ENCODE measurements at places on chromosomes 6 and 20.

- no peak for DNase-seq
Measured at GRCh38 chr6:74578339-74578738, 627.5 kb downstream of the COL12A1 start.

DNA sequence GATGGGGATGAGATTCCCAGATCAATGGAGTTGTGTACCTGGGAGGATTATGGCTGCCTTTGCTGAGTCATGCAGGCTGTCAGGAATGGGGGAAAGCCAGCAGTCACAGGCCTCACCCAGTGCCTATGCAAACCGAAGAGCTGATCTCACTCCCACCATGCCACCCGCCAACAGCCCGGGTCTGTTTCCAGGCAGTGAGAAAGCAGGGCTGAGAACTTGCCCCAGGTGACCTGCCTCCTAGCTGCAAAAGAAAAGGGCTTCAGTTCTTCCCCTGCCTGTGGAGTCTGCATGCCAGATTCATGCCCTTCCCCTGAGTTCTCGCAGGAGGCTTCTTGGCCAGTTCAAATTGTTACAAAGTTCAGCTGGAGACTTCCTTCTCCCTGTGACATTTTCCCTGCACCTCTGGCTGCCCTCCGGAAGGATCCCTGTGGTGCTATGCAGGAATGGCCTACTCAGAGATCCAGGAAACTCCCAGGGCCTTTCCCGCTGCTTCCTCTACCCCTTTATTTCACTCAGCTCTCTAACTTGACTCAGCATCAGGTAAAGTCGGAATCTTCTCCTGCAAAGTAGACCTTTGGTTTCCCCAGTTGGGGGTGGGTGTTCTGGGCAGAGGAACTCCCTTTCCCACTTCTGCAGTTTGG lies 71.5 kb upstream of the B3GAT2 start:
- DNase-seq: peak; percentile 30

DNA sequence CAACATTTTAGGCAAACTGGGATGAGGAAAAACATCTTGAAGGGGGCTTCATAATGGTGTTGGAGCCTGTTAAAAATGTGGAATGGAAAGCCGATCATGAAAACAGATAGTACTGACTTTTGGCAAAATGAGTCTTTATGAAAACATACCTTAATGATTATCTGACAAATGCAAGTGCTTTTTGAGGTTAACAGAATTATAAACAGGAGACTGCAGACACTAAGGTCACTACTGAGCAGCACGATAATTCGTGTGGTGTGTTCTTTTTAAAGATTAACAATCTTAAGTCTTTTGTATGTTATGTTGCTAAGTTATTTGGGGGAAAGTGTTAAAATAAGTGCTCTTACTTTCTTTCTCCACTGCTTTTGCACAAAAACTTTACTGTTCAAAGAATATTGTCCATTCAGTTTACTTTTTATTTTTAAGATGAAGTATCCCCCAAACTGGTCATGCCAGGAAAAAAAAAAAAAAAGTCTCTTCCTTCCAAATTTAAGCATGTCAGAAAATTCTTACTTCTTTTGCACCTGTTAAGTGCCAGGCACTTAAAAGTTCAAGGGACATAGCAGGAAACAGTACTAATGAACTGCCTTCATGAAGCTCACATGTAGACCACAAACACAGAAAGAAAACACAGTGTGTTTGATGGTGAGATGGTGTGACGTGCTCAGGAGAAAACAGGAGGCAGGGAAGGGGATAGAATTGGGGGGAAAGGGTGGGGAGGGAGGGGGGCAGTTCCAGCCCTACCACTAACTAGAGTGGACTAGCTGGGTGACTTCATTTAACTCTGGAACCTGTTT lies 73.2 kb downstream of the CDYL start:
- DNase-seq: no peak

DNA sequence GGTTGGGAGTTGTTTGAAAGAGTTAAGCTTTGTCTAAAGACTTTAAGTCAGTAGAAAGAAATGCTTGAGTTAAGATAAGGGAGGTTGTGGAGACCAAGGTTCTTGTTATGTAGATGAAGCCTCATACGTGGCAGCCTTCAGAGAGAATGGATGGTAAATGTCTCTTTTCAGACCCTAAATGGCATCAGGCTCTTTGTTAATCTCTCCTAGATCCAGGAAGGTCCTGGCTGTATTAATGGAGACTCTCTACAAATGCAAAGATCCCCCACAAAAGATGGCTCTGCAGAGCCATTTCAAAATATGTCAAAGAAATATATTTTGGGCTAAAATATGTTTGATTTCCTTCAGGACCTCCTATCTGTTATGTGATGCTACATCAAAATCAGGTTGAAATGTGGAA lies 161.6 kb downstream of the ADAT2 start:
- no peak for DNase-seq

DNA sequence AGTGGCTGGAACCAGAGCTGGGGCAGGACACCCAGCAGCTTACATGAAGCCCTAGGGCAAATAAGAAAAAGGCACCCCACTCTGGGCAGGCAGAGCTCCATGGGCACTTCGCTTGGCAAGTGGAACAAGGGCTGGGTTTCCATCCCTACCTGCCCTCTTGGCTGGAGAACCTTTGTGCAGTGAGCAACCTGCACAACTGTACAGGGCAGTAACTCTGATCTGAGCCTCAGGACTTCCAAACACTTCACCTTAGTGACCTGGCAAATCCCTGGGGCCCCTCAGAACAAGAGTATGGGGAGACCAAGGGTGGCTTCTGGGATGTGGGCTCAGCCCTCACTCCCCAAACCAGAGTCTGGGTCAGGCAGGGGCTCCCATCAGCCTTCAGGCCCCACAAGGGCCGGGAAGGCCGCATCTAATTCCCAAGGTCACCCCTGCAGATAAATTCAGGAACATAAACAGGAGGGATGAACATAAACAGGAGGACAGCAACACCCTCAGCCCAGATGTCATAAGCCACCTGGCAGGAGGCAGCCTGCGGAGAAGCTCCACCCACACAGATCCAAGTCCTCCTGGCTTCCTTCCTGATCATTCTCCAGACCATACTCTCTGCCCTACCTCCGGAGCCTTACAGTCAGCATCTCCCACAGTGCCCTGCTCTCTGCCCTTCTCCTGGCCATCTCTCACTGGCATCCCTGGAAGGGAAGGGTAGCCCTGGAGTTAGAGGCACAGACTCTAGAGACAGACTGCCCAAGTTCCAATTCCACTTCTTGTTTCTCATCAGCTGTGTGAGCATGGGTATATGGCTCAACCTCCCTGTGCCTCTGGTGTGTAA lies 37.5 kb downstream of the HNF4A start:
- DNase-seq: no peak

DNA sequence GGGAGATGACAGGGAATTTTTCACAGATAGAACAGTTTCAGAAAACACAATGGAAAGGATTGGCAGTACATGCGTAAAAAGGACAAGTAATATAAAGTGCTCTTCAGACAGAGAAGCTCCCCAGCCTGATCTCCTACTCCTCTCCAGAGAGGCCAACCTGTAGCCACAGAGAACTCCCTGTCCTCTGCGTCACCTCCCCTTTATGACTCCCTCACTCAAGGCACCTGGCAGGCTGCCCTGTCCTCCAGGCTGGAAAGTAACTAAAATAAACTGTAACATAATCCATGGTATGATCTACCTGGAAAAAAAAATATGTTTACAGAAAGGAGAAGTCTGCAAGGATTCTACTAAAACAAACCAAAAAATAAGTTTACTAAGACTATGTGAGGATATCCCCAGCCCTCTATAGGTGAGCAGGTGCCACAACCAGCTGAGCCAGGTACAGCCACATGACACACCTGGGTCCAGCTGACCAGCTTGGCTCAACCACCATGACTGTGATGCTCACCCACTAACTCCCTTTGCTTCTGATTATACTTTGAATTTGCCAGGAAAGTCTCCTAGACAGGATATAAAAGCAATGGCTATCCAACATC lies 29.2 kb downstream of the MBOAT1 start:
- no peak for DNase-seq

- DNase-seq: no peak
Measured at GRCh38 chr6:163728442-163729126, 314.1 kb downstream of the QKI start.

DNA sequence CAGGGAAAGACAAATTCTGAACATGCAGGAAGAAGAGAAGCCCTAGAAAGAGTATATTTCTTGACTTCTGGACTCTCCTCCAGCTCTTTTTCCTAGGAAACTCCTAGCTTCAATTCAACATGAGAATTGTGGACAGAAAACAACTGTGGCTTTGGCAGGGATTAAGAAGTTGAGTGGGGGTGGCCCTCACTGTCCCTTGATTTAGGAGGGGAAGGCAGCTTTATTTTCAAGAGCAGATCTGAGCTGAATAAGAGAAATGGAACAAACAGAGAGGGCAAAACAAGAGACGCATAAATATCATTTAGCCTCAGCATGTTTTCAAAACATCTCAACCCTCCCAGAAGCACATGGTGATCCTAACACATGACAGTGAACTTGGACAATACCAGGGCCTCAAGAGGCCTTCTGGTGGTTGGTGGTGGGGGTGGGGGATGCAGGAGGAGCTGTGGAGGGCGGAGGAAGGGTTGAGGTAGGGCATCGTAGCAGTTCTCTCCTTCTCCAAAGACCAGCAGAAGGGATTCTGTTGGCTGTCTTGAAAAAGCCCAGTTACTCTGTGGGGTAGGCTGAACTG lies 21.1 kb upstream of the TAGAP start:
- no peak for DNase-seq

GRCh38 chr6:75499640-75500039 lies 6.0 kb upstream of the FILIP1 start:
- DNase-seq: no peak

DNA sequence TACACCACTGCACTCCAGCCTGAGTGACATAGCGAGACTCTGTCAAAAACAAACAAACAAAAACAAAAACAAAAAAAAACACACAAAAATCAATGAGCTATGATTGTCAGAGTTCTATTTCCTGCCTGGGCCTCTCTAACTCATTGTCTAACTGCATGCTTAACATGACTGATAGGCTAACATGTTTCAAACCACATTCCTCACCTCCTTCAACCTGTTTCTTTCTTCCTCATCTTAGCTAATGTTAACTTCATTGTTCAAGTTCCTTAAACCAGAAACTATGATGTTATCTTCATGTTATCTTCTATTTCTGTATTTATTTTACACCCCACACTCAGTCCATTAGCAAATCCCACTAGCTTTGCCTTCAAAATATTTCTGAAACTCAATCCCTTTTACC lies 41.5 kb downstream of the BEND6 start:
- DNase-seq: no peak

DNA sequence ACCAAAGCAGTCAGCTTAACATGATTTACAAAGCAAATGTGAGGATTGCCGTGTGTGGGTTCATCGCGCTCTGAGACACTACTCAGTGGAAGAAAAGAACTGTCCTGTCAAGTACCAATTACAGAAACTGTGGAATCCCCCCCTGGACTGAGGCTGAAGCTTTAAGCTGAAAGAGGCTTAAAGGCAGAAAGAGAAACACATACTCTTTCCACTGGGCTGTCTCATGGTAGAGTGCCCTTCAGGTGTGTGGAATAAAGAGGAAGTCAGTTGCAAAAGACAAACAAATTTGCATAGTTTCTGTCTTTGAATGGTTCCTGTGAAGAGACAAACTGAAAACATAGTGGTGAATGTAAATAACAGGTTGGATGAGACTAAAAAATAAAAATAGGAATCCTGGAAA lies 560.4 kb upstream of the SYNCRIP start:
- no peak for DNase-seq

- DNase-seq: no peak
Measured at GRCh38 chr20:25084626-25085187, 2.8 kb upstream of the VSX1 start.

DNA sequence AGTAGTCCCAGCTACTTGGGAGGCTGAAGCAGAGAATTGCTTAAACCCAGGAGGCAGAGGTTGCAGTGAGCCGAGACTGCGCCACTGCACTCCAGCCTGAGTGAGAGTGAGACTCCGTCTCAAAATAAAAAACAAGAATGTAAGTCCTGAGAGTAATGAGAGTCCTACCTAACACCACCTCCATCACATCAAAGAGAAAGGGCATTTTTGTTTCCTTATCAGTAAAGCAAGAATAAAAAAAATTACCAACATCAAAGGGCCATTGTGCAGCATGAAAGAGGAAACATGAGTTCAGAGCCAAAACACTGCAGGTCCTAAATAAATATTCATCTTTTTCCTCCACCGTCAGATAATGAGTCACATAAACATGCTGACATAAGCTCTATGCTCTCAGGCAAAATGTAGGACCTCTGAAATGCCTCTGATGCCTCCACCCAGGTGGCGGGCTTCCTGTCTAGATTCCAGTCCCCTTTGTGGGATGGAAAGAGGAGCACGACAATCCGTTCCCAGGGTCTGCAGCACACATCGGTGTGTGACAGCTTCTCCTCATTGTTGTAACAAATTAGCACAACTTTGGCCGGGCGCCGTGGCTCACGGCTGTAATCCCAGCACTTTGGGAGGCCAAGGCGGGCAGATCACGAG lies 7.2 kb downstream of the ATP9A start:
- no peak for DNase-seq

Measured in C1 segment of cervical spinal cord (tissue), 14 donors.